ENCODE measurements at places on chromosomes 11 and 22.
A peak's percentile ranks its signal among the peaks of the same experiment; 100 is the strongest.

- no peak for DNase-seq
Observed at GRCh38 chr11:115166820-115167219, 337.4 kb downstream of the CADM1 start.

- DNase-seq = no peak
Observed at GRCh38 chr11:127531167-127531566, 530.6 kb upstream of the KIRREL3 start.

- DNase-seq = no peak
Observed at GRCh38 chr22:44128958-44129618, 51.6 kb upstream of the PARVG start.

- peak; percentile 71 for DNase-seq
Observed at GRCh38 chr22:41697126-41697775, 2.1 kb upstream of the MEI1 start.

- DNase-seq = no peak
Observed at GRCh38 chr11:66157182-66157864, 87.3 kb downstream of the PACS1 start.

- DNase-seq = no peak
Observed at GRCh38 chr11:132463295-132464002, 1068.9 kb downstream of the OPCML start.

DNA sequence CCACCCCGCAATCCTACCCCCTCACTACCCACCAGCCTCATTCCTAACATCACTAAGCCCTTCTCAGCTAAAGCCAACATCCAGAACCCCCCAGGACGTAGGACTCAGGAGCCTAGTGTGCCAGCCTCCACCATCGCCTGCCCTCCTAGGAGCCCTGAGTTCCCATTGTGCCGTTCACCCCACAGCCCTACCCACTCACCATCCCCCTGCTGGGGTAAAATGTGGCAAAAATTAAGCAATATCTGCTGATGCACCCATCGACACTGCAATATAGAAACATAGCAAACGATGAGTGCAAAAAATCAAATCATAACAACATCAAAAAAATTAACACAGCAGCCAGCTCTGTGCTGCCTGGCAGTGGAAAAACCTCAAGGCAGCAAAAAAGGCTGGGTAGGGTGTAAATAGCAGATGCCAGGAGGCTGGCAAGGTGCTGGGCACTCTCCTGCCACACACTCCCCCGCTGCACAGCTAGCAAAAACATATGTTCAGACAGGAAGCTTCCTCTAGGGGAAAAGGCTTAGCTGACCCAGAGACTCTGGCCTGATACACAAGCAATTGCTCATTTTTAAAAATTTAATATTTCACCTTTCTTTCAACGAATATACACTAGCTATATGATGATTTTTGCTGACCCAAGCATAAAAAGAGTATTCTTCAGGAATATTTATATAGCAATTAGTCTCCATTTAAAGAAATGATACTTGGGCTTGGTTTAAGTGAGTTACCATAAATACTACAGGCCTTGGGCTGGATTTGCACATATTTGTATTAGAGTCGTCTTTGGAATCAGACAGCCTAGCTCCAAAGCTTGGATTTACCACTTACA, 33.8 kb downstream of the PRDM10 start:
- no peak for DNase-seq

DNA sequence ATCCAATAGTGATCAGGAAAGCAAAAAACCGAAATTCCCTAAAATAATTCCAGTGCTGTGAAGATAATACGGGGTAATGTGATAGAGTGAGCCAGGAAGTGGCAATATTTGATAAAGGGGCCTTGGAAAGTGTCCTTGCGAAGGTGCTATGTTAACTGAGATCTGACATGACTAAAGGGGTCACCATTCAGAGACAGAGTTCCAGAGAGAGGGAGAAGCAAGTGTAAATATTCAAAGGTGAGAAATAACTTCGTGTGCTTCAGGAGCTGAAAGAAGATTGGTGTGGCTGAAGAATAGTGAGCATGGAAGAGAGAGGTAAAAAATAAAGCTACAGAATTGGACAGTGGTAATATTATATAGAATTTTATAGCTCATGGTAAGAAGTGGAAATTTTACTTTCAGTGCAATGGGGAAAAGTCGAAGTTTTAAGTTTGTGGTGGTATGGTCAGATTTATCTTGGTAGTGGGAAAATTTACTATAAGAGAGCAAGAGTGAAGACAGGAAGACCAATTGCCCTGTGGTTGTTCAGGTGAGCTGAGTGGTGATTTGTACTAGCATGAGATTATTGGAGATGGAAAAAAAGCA, 164.5 kb downstream of the JRKL start:
- no peak for DNase-seq

DNA sequence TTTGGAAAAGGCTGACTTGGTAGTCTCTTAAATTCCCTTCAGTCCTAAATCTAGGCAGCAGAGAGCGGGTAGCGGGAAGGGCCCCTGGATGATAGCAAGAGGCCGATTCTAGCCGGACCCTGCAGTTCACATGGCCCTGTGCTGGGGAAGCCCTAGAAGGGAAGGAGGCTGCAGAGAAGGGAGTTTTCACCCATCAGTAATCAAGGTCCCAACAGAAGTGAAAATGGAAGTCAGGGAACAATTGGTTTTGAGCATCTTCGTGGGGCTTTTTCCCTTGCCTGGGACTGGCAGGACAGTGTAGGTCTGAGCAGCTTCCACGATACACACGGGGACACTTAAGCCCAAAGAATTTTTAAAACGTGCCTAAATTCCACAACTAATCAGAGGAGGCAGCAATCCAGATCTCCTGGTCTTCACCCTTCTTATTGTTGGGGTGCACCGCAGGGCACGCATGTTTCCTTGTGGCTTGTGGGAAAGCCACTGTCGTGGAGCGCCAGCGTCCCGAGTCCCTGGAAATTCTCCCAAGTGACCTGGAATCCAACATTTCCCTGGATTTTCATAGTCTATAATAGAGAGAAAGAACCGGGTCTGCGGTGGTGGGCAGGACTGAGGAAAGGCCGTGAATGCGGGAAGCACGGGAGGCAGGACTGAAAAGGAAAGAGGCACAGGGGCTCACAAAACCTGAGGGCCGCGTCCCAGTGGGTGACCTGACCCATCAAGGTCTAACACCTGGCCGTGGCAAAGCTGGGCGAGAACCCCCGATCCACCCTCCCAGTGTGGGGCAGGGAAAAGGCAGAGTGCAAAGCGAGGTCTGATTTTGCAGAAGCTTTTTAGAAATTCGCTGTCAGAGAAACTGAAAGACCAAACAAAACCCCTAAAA, 846 bp upstream of the OAF start:
- DNase-seq = no peak

DNA sequence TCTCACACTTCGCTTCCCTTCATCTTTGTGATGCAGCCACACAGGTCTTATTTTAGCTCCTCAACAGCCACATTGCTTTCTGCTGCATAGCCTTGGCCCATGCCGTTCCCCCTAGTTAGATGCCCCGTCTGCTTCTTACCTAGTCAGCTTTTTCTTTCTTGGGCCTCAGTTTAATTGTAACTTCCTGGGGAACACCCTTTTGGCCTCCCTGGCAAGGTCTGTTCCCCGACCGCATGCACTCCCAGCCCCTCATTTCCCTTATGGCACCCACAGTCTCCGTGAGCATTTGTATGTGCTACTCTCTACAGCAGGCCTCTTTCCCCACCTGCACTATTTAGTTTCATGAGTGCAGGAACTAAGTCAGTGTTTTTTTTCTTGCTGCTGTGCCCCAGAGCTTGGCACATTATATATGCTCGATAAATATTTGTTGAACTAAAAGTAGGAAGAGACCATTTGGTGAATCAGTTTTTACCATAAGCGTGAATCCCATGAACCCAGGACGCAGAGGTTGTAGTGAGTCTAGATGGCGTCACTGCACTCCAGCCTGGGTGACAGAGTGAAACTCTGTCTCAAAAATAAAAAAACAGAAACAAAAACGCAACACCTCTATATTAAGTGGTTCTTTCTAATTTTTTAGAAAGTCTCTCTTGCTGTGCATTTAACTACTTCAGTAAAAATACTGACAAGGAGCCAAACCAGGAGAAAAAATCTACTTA, 38.5 kb downstream of the TNRC6B start:
- no peak for DNase-seq

- no peak for DNase-seq
Observed at GRCh38 chr22:30411780-30412179, 13.8 kb upstream of the MTFP1 start.

DNA sequence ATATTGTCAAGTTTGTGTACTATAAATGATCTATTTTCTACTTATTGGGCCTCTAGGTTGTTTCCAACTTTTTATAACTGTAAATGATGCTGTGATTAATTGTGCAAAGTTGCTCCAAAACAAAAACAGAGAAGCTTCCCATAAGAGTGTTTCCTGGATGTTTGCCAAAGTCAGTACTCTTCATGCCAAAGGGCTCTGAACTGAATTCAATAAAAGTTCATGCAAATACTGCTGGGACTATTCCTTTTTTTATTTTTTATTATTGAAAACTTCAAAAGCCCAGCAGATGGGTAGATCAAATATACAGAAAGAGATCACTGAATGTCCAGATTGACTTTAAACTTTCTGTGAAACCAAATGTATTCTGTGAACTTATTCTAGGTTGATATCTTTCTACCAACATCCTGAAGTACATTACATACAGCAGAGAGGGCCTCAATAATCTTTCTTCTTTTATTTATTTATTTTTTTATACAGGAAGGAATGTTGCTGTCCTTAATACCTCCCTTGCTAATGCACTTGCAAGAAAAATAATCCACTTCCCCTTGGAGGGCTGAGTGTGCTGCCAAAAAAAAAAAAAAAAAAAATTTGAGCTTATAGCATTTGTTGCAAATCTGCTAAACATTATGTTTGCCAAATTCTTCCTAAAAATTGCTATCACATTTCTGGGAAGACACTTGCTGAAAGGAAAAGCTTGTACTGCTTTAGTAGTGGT, 53.0 kb downstream of the CTSC start:
- no peak for DNase-seq

DNA sequence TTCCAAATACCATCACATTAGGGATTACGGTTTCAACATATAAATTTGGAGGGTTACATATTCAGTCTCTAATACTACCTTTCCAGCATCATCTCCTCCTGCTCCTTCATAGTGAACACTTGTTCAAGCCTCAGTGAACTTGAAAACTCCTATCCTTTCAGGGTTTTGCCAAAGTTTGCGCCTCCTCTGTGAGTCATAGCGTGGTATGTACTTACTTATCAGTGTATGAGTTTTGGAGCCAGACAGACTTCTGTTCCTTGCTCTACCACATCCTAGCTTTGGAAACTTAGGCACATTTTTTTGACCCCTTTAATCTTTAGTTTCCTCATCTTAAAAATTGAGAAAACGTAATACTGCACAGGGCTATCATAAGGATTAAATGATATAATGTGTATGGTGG, 160.1 kb upstream of the ZC3H12C start:
- DNase-seq = no peak

DNA sequence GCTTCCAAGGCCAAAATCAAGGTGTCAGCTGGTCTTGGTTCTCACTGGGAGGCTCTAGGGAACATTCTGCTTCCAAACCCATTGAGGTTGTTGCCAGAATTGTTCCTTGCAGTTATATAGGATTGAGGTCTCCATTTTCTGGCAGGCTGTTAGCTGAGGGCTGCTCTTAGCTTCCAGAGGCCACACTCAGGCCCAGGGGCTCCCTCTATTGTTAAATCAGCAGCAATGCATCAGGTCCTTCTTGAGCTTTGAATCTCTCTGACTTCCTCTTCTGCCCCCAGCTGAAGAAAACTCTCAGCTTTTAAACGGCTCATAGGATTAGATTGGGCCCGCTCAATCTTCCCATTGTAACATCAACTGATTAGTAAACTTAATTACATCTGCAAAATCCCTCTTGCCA, 39.3 kb upstream of the BSX start:
- DNase-seq = peak; percentile 24

DNA sequence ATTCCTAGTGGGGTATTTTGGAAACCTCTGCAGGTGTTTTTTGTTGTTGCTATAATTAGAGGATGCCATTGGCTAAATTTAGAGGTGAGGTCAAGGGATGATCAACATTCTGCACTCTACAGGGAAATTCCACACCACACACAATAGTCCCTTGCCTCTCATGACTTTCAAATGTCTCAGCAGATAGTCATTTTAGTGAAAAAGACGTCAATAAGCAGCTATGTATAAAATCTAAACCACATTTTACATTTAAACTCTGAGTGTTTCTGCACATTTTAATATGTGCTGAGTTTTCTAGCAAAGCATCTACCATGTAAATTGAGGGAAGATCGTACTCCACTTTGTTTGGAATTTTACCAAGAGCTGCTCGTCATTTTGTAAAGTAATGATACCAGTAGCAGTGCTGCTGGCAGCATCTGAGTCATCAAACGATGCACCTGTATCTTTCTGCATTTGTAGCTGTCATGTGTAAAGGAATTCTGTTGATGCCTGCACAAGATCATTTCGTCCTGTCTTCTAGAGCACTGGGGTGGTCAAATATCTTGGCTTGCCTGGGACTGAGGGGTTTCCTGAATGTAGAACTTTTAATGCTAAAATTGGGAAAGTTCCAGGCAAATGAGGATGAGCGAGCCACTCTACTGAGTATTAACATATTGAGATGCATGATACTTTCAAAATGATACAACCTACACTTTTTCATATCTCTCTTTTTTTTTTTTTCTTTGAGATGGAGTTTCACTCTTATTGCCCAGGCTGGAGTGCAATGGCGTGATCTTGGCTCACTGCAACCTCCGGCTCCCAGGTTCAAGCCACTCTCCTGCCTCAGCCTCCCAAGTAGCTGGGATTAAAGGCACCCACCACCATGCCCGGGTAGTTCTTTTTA, 414.5 kb upstream of the SYN3 start:
- DNase-seq = no peak

- no peak for DNase-seq
Observed at GRCh38 chr11:30852091-30852490, 265.9 kb upstream of the MPPED2 start.

- no peak for DNase-seq
Observed at GRCh38 chr22:23283591-23284503, 103.5 kb downstream of the BCR start.

GRCh38 chr11:98296091-98296880, 724.5 kb upstream of the CNTN5 start:
- DNase-seq = no peak

DNA sequence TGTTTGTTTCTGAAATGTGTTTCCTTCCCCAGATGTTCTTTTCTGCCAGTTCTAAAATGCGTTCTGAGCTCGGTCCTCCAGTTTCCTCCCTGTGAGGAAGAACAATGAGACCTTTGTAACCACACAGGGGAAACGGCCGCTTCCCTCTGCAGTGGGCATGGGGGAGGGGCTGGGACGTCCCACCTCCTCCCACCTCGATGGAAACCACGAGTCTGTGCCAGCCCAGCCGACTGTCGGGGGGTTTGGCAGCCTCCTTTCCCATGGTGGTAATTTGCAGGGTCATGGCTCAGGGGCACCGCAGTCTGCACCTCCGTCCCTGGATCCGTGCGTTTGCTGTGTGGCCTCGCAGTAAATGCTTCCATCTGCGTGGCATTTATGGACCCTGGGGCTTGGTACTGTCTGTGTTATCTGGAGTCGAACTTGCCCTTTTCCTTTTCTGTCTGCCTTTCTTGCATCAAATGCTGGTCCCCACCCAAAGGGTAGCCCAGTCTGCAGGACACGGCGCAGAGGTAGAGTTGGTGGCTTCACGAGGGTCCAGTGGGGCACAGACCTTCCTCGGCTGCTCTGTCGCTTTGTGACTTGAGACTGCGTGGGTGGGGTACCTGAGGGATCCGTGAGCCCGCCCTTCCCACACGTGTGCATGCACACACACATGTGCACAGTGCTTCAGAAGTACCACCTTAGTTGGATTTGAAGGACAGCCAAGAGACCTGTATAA, 16.1 kb downstream of the LRP5 start:
- no peak for DNase-seq

- peak; percentile 41 for DNase-seq
Observed at GRCh38 chr11:117097014-117097388, 1.2 kb downstream of the SIK3 start.

- no peak for DNase-seq
Observed at GRCh38 chr11:11396301-11397035, 43.4 kb upstream of the CSNK2A3 start.

GRCh38 chr11:3107608-3108182, 50.5 kb upstream of the CARS1 start:
- DNase-seq = no peak
